ENCODE measurements at places on chromosomes 1 and 21. TPM values are rescaled to one million over a fixed set of nuclear protein-coding genes. Genes with fewer than 3 reads are reported as not detected.

The GNAT2 gene
- 0.64 TPM for total RNA-seq

The S100A9 gene
- 13.7 TPM for total RNA-seq

The KCNN3 gene
- total RNA-seq: 0.08 TPM

The DCST1 gene
- total RNA-seq: not detected

The SFN gene
- total RNA-seq: 0.50 TPM

The DNAJC28 gene
- 0.86 TPM for total RNA-seq
